ENCODE measurements at places on chromosomes 7 and 10. TPM values are rescaled to one million over a fixed set of nuclear protein-coding genes. Genes with fewer than 3 reads are reported as not detected.

DNA sequence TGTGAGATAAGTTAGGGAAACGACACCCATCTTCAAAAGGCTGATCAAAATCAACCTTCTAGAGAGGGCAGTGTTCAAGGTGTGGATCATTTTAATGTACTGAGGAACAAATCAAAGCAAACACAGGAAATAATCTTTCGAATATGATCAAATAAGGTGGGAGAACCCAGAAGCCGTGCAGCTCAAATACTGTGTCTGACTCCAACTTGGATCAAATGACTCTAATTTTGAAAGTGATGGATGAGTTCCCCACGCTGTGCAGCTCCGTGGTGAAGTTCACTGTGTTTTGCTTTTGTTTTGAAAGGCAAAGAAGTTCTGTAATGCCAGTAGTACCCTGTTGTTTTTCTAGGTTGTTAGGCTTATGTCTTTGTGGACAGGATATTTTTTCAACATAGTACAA lies 250.9 kb downstream of the SFMBT2 start:
- no peak for DNase-seq

DNA sequence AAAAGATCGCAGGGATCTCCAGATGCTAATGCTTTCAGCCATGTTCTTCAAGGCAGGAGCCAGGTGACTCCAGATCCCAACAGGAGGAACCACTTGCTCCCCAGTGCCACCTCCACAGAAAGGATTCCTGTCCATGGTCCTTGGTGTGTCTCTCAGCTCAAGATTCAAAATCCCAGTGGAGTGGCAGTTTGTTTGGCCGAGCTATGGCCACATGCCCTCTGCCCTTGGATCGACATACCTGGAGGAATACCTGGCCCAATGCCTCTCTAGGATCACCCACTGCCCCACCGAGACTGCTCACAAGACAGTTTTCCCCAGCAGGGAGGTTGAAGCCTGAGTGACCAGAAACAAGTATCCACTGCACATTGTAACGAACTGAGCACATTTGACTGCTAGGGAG lies 3.9 kb upstream of the GPRIN2 start:
- no peak for DNase-seq

- no peak for DNase-seq
These were observed 146.3 kb upstream of the GPR26 start for GRCh38 chr10:123519861-123520260.

Gene MET
- polyA plus RNA-seq, result 52.6 TPM

Gene C10orf105
- 0.18 TPM for polyA plus RNA-seq

- no peak for DNase-seq
These were observed 122.7 kb upstream of the STEAP4 start for GRCh38 chr7:88429382-88429781.

Gene SPDYE18
- 0.85 TPM for polyA plus RNA-seq

Gene MYPN
- 0.03 TPM for polyA plus RNA-seq

Gene STRIP2
- 5.7 TPM for polyA plus RNA-seq

Gene PNLIPRP1
- 0.13 TPM for polyA plus RNA-seq
